Suprapubic skin (tissue), 4 donors: ENCODE measurements at places on chromosomes 3 and 15. TPM values are rescaled to one million over a fixed set of nuclear protein-coding genes. Genes with fewer than 3 reads are reported as not detected.

Gene NR2E3
- total RNA-seq = 0.48 TPM

Gene RASGRF1
- total RNA-seq = not detected

GRCh38 chr3:67289626-67290025, 291.5 kb downstream of the KBTBD8 start:
- DNase-seq = no peak

- no peak for DNase-seq
Observed at GRCh38 chr3:151866711-151867410, 6.6 kb upstream of the SUCNR1 start.

Gene WDR72
- total RNA-seq = 5.3 TPM

Gene TATDN2
- 33.7 TPM for total RNA-seq

DNA sequence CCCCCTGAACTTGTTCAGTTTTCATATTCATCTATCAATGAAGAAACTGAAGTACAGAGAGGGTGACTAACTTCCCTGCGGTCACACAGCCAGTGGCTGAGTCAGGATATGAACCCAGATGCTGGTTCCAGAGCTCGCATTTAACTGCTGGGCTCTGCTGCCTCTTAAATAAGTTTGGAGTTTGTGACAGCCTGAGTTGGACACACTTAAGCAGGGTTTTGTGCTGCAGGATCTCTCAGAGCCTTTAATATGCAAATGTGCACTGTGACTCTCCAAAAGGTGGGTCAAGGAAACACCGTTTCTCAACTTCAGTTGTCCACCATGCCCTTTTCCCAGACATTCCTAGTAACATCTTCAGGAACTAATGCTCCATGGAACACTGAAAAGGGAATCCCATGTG, 45.8 kb downstream of the EBLN2 start:
- no peak for DNase-seq

DNA sequence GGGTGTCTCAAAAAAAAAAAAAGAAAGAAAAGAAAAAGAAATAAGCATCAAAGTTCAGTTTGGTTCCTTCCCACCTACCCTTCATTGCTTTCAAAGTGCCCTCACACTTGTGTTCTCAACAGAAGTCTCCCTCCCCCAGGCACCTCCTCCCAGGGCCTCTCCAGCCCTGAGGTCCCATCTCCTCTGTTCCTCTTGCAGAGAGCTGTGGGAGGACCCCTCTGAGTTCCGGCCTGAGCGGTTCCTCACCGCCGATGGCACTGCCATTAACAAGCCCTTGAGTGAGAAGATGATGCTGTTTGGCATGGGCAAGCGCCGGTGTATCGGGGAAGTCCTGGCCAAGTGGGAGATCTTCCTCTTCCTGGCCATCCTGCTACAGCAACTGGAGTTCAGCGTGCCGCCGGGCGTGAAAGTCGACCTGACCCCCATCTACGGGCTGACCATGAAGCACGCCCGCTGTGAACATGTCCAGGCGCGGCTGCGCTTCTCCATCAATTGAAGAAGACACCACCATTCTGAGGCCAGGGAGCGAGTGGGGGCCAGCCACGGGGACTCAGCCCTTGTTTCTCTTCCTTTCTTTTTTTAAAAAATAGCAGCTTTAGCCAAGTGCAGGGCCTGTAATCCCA, 6.1 kb downstream of the CYP1A2 start:
- no peak for DNase-seq

Gene TPRG1
- 29.4 TPM for total RNA-seq

Gene BBS4
- total RNA-seq = 13.2 TPM

- DNase-seq = no peak
Observed at GRCh38 chr3:55423782-55424181, 63.3 kb downstream of the WNT5A start.

DNA sequence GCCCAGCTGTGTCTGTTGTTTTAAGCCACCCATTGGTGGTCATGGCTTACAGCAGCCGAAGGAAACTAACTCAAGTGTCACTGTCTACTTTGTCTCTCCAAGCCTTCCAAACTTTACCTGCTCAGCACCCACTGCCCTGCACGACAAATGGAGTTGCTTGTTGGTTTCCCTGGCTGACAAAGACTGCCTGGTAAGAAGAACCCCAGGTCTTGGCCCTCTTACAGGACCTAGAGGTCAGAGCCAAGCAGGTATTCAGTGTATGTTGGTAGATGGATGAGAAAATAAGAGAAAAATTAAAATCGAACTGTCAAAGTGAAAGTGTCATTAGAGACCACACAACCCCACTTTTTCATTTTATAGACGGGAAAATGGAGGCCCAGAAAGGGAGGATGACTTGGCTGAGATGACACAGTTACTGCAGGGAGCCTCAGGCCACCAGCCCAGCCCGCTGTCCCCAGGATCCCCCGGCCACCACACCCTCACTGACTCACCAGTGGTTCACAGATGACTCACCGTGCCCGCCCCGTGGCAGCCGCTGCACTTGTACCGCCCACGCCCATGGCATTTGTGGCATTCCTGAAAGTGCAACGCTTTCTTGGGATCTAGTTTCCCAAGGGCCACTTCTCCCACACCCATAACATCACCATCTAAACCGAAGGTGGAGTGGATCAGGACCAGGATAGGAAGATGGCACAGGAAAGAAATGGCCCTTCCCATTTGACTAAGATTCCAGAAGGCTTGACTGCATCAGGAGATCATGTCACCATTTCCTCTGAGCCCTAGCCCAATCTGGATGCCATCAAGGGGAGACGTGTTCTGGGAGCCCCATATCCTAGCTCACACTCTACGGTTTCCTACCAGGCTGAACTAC, 15.2 kb downstream of the SSUH2 start:
- peak; percentile 93 for DNase-seq

GRCh38 chr15:85607842-85608241, 186.9 kb downstream of the KLHL25 start:
- DNase-seq = no peak

Gene HHATL
- total RNA-seq = not detected

GRCh38 chr15:40511093-40511471, 40.3 kb downstream of the CHST14 start:
- DNase-seq = no peak

DNA sequence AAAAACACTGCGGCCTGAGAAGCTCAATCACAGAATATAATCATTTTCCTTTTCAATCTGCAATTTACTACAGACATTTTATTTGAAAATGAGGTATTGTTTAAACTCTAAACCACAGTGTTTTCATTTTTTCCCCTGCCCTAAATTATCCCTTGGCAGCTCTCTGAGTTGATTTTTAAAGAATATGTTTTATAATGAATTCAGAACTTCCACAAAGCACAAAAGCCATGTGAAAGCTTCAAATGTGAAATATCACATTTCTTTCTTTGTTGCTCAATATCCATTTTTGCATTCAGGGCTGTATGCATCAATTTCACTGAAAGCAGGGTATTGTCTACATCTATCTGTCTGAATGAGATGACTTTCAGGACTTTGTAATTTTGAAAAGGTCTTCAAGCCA, 813.6 kb upstream of the ALCAM start:
- DNase-seq = no peak
